Effector memory CD8-positive, alpha-beta T cell (primary cell): ENCODE measurements at places on chromosomes 4 and X.

- peaks cover 33% of the 10 kb centered on the region for H3K4me1 ChIP-seq
- H3K4me3 ChIP-seq = peak overlapping the region; percentile 78
- peak overlapping the region; percentile 97 for H3K27ac ChIP-seq
- H3K36me3 ChIP-seq = peaks cover 34% of the 10 kb centered on the region
- H3K27me3 ChIP-seq = no peaks in the 10 kb centered on the region
These were observed 7.1 kb downstream of the GPRIN3 start for GRCh38 chr4:89300499-89300898.

GRCh38 chr4:89586864-89587263 lies 250.1 kb downstream of the SNCA start:
- H3K27me3 ChIP-seq = peaks cover 17% of the 10 kb centered on the region
- no peaks in the 10 kb centered on the region for H3K4me1 ChIP-seq
- H3K4me3 ChIP-seq = no peak overlapping the region
- no peak for DNase-seq
- H3K36me3 ChIP-seq = no peaks in the 10 kb centered on the region
- no peak overlapping the region for H3K27ac ChIP-seq

DNA sequence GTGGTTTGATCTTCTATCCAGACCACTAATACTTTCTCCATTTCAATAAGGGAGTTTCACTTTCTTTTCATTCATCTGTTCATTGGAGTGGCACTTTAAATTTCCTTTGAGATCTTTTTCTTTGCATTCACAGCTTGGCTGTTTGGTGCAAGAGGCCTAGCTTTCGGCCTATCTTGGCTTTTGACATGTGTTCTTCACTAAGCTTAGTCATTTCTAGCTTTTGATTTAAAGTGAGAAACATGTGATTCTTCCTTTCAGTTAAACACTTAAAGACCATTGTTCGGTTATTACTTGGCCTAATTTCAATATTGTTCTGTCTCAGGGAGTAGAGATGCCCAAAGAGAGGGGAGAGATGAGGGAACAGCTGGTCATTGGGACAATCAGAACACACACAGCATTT lies 24.3 kb downstream of the CXCL13 start:
- H3K4me1 ChIP-seq = peaks cover 5% of the 10 kb centered on the region
- no peak overlapping the region for H3K27ac ChIP-seq
- no peaks in the 10 kb centered on the region for H3K27me3 ChIP-seq
- H3K36me3 ChIP-seq = no peaks in the 10 kb centered on the region
- DNase-seq = no peak
- H3K4me3 ChIP-seq = no peak overlapping the region

- no peak for DNase-seq
- no peak overlapping the region for H3K4me3 ChIP-seq
- H3K27ac ChIP-seq = no peak overlapping the region
- H3K27me3 ChIP-seq = peaks cover 5% of the 10 kb centered on the region
- no peaks in the 10 kb centered on the region for H3K4me1 ChIP-seq
These were observed 386.8 kb downstream of the ANKRD50 start for GRCh38 chr4:124325690-124326089.

- H3K4me3 ChIP-seq = no peak overlapping the region
- H3K36me3 ChIP-seq = no peaks in the 10 kb centered on the region
- H3K27me3 ChIP-seq = peaks cover 5% of the 10 kb centered on the region
- no peaks in the 10 kb centered on the region for H3K4me1 ChIP-seq
- no peak for DNase-seq
These were observed 33.2 kb upstream of the OCIAD2 start for GRCh38 chr4:48939785-48940184.

DNA sequence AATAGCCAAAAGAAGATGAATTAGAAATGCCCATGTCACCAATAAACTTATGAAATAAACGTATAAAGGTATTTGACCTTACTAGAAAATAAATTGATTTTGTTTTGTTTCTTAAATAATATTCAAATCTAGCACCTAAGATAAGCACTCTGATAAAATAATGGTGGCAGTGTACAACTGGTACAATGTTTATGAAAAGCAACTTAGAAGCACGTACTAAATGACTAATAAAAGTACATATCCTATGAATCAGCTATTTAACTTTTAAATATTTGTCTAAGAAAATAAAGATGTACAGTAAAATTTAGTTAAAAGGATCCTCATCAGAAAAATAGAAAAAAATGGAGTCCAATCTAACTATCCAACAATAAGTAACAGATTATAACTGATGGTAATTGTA lies 6.7 kb downstream of the MANBA start:
- H3K27me3 ChIP-seq = no peaks in the 10 kb centered on the region
- no peak overlapping the region for H3K4me3 ChIP-seq
- peaks cover 6% of the 10 kb centered on the region for H3K36me3 ChIP-seq
- H3K27ac ChIP-seq = no peak overlapping the region
- H3K4me1 ChIP-seq = peaks cover 15% of the 10 kb centered on the region

DNA sequence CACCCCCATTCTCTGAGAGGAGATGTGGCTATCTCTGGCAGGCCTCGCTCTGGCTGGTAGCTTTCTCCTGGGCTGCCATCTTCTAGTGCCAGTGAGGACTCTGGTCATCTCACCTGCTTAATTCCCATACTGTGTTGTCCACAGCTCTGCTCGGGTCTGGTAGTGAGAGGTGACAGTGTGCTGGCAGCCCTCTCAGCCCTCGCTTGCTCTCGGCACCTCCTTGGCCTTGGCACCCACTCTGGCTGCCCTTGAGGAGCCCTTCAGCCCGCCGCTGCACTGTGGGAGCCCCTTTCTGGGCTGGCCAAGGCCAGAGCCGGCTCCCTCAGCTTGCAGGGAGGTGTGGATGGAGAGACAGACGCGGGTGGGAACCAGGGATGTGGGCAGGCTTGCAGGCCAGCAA lies 52.7 kb downstream of the CPLX1 start:
- no peak for DNase-seq
- H3K4me3 ChIP-seq = peak overlapping the region; percentile 58
- peaks cover 78% of the 10 kb centered on the region for H3K36me3 ChIP-seq

GRCh38 chr4:114997576-114998247 lies 115.7 kb downstream of the NDST4 start:
- no peak overlapping the region for H3K27ac ChIP-seq
- H3K27me3 ChIP-seq = no peaks in the 10 kb centered on the region
- H3K36me3 ChIP-seq = no peaks in the 10 kb centered on the region
- no peaks in the 10 kb centered on the region for H3K4me1 ChIP-seq
- no peak for DNase-seq
- no peak overlapping the region for H3K4me3 ChIP-seq

DNA sequence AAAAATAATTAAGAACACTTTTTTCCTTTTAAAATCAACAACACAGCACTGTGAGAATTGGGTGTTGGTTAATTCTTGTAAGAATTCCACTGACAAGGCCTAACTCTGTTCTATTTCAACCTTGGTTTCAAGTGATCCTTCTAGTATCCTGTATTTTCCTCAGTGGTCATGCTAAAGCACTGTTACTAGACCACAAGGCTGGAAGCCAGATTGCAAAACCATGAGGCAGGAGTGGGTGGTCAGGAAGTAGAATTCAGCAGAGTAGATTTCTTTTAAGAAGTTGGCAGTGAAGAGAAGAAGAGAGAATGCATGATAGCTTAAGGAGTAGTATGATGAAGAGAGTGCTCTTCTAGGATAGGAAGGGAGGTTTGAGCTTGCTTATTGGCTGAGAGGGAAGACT lies 71.6 kb upstream of the LEF1 start:
- no peaks in the 10 kb centered on the region for H3K4me1 ChIP-seq
- no peak for DNase-seq

- no peak overlapping the region for H3K4me3 ChIP-seq
- H3K27me3 ChIP-seq = peaks cover under 1% of the 10 kb centered on the region
- H3K27ac ChIP-seq = no peak overlapping the region
- no peaks in the 10 kb centered on the region for H3K36me3 ChIP-seq
These were observed 10.7 kb upstream of the YIPF7 start for GRCh38 chr4:44661940-44662622.

- peak within 1 kb of the TSS; percentile 85 for H3K4me3 ChIP-seq
- H3K27ac ChIP-seq = peak within 1 kb of the TSS; percentile 84
- peaks cover 19% of the 10 kb centered on the region for H3K4me1 ChIP-seq
- H3K36me3 ChIP-seq = peaks cover 17% of the 10 kb centered on the region
These were observed at the start of gene FRMPD3 for GRCh38 chrX:107448998-107449835. Gene FRMPD3 (plus strand): TSS chrX:107449652. CDS start chrX:107526589, 76,937 bp downstream.

DNA sequence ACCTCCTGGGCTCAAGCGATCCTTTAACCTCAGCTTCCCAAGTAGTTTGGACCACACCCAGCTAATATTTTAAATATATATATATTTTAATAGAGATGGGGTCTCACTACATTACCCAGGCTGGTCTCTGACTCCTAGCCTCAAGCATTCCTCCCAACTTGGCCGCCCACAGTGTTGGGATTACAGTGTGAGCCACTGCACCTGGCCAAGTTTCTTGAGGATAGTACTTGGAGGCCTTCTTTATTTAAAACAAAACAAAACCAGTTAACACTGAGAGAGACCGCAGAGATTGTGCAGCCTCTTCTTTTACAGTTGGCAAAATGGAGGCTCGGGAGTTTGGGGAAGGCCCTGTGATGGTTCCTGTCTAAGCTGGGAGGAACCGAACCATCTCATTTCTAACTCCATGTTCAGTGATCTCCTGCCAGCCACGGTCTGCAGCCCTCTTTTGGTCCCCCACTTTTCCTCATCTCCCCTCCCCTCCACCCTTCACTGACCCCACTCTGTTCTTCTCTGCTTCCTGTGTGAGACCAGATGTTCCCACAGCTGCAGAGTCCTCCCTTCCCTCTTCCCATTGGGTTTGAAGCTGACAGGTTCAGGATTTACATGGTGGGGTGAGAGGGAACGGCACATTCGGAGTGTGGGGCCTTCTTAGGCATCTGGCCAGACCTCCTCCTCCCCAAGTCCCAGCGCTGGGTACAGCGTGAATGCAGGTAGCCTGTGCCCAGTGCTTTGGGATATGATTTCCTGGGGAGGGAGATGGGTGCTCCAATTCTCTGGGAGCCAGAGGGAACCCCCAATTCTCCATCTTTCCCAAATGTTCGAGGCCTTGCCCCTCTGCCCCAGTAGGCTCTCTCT lies 1.4 kb upstream of the SORCS2 start:
- H3K4me1 ChIP-seq = peaks cover 2% of the 10 kb centered on the region
- no peaks in the 10 kb centered on the region for H3K36me3 ChIP-seq
- H3K4me3 ChIP-seq = no peak overlapping the region
- peaks cover 60% of the 10 kb centered on the region for H3K27me3 ChIP-seq
- DNase-seq = no peak
- H3K27ac ChIP-seq = no peak overlapping the region

DNA sequence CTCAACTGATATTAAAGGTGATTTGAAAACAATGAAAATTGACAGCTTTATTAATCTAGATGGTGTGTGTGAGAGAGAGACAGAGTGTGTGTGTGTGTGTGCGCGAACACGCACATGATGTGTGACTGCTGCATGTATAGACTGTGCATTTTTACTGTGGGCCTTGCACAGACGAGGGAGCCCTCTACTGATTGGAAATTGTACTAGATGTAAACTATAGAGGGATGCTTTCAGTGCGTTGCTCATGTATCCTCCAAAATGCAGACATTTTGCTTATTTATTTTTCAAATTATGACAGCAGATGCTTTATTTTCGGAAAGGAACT lies 168.4 kb upstream of the GK2 start:
- H3K4me1 ChIP-seq = no peaks in the 10 kb centered on the region
- DNase-seq = no peak
- no peaks in the 10 kb centered on the region for H3K36me3 ChIP-seq
- H3K4me3 ChIP-seq = no peak overlapping the region
- H3K27ac ChIP-seq = no peak overlapping the region
- H3K27me3 ChIP-seq = no peaks in the 10 kb centered on the region

- H3K36me3 ChIP-seq = peaks cover 2% of the 10 kb centered on the region
- H3K4me3 ChIP-seq = peak overlapping the region; percentile 79
- H3K4me1 ChIP-seq = peaks cover 65% of the 10 kb centered on the region
These were observed 7.2 kb downstream of the TBC1D14 start for GRCh38 chr4:6916587-6917460.

- H3K27me3 ChIP-seq = no peaks in the 10 kb centered on the region
- H3K4me3 ChIP-seq = peak overlapping the region; percentile 56
- peak overlapping the region; percentile 79 for H3K27ac ChIP-seq
- DNase-seq = peak; percentile 5
These were observed 33.1 kb downstream of the PDK3 start for GRCh38 chrX:24498181-24498580.

DNA sequence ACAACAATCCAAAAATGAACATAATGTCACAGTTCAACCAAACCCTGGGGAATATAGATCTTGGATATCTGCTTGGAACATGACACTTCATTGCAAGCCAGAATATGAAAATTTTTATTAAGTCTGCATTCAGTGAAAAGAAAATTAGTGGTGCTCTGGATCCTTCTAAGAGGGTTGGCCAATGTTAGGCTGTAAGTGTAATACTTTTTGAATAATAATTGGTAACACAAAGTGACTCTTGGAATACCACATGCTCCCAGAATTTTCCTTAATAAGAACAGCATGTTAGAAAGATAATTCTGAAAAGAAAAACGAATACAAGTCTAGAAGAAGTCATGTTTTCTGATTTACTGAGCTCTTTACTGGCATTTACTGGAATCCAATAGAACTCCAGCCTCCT lies 175.8 kb downstream of the RASL11B start:
- H3K27ac ChIP-seq = no peak overlapping the region
- no peak overlapping the region for H3K4me3 ChIP-seq
- H3K36me3 ChIP-seq = no peaks in the 10 kb centered on the region
- H3K27me3 ChIP-seq = no peaks in the 10 kb centered on the region
- peaks cover 10% of the 10 kb centered on the region for H3K4me1 ChIP-seq

DNA sequence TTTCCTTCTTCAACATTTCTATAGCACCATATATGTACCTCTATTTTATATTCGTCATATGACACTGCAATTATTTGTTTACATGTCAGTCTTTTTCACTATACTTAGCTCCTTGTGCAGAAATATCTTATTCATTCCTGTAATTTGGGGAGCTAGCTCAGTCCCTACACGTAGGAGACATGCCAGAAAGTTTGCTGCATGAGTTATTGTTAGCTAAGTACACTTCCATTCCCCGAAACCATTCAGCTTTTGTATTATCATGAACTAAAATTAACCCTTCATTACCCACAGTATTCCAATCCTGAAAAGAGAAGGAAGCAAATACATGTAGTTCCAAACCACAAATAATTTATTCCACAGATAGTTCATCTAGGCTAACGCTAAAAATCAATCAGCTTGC lies 10.2 kb downstream of the CBR4 start:
- H3K4me3 ChIP-seq = no peak overlapping the region
- H3K4me1 ChIP-seq = peaks cover 7% of the 10 kb centered on the region
- peaks cover 52% of the 10 kb centered on the region for H3K36me3 ChIP-seq
- H3K27ac ChIP-seq = peak overlapping the region; percentile 56

DNA sequence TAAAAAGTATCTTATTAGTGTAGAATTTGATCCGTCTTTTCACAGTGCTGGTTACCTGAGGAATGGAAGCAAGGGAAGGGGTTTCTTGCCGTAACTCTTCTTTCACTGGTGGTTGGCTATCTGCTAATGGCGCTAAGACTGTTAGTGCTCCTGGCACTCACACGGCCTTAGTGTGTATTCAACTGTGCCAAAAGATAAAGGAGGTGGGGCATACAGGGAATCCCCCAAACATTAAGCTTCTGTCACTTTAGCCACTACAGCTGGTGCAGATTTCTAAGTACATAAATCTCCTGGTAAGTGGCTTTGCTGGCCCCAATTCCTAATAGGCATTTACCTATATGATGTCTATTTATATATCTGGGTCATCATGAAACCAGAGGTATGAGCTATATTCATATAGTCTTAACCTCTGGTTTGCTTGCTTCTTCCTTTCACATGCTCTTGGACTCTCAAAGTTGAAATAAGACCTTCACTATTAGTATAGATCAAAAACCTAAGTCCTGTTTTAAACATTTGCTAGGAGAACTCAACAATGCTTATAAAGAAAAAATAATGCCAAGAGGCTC lies 95.1 kb downstream of the TSPAN7 start:
- DNase-seq = no peak
- H3K27me3 ChIP-seq = no peaks in the 10 kb centered on the region
- H3K4me3 ChIP-seq = no peak overlapping the region
- no peak overlapping the region for H3K27ac ChIP-seq
